ENCODE measurements at places on chromosomes 1 and 21.

DNA sequence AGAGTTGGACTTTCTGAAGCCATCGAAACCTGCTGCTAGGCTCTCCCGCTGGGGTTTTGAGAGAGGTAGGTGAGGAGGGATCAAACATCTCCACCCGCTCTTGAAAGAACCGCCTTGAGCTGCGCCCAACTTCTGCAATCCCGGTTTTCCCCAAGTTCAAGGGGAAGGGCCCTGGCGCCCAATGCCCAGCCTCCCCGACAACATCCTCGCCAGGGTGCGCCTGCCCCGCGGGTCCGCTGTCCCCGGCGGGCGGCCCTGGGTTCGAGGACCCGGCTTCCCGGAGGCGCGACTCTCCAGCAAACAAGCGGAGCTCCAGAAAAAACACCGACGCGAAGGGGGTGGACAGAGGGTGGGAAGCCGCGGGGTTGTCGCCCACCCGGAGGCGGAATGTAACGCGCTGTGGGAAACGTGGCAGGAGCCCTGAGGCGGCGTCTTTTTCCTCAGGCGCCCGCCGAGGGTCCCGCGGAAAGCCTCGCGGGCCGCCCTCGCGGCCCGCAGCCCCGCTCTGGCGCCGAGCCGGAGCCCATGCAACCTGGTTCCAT is 607 bp downstream of the BTG3 start:
- DNase-seq = peak; percentile 54

GRCh38 chr1:26336477-26337205 is 17.3 kb downstream of the CRYBG2 start:
- no peak for DNase-seq

DNA sequence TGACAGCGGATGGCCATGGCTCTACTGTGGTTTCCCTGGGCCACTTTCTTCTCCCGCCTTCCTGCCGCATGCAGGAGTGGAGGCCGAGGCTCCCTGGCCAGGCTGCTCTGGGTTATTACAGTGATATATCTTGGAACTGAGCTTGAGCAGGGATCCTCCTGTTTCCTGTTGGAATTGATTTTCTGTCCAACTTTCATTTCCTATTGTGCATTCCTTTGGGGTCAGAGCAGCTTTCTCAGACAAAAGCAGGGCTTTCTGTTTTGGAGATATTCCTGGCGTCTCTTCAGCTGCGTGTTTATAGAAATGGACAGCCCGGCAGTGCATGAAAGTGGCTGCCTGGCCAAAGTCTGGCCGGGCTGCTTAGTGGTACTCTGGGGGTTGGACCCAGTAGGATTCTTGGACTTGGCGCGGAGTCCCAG is 146.4 kb downstream of the KIF26B start:
- no peak for DNase-seq

GRCh38 chr1:226553924-226554282 is 5.3 kb downstream of the STUM start:
- DNase-seq = no peak

DNA sequence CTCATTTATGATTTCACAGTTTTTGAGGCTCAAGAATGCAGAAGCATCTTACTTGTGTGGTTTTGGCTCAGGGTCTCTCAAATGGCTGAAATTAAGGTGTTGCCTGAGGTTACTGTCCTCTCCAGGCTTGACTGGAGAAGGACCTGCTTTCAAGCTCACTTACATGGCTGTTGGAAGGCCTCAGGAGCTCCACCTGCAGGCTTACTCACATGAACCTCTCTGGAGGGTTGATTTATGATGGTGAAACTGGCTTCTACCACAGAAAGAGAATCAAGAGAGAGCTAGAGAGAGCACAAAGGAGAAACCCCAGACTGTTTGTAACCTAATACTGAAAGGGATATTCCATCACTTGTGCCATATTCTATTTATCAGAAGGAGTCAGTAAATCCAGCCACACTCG is 6.2 kb upstream of the KCNK2 start:
- no peak for DNase-seq

All from hypothalamus (tissue), 51 donors.